ENCODE measurements at places on chromosomes 7 and 10. TPM values are rescaled to one million over a fixed set of nuclear protein-coding genes. Genes with fewer than 3 reads are reported as not detected.

DNA sequence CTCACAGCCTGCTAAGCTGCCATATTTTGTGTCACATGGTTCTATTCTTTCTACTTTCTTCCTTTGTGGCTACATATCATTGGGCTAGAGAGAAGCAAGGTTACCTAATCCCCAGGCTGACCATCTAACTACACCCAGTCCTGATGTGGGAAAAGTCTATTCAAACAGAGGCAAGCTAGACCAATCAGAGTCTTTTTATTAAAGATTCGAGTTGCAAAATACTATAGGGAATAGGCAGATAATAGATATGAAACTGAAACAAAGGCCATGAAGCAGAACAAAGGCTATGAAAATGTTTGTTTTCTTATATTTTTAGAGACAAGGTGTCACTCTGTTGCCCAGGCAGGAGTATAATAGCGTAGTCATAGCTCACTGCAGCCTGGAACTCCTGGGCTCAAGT lies 36.7 kb downstream of the MTERF1 start:
- no peak for DNase-seq

GRCh38 chr7:120583899-120584586 lies 273.9 kb downstream of the TSPAN12 start:
- no peak for DNase-seq

The ADAP1 gene
- polyA plus RNA-seq: 3.1 TPM

- no peak for DNase-seq
These were observed 11.2 kb downstream of the MUC17 start for GRCh38 chr7:101031082-101031481.

GRCh38 chr10:99279626-99280111 lies 44.0 kb upstream of the HPSE2 start:
- peak; percentile 20 for DNase-seq

- no peak for DNase-seq
These were observed 25.2 kb downstream of the LOXL4 start for GRCh38 chr10:98242823-98243222.

The NUDT13 gene
- 9.4 TPM for polyA plus RNA-seq

The TMUB1 gene
- polyA plus RNA-seq: 19.9 TPM

DNA sequence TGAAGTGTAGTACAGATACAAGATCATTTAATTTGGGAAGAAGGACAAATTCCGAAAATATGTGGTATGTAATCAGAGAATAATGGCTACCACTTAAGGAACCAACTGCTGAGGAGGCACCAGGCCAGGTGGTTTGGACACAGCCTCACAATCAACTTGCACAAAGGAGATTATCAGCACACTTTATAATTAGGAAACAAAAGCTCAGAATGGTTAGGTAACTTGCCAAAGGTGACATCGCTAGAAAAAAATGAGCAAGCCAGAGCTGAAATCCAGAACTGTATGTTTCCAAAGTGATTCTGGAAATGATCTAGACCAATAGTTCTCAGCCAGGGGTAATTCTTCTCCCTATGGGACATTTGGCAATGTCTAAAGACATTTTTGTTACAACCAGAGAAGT lies 36.6 kb downstream of the ERCC6 start:
- no peak for DNase-seq

The CLCN1 gene
- 0.11 TPM for polyA plus RNA-seq

DNA sequence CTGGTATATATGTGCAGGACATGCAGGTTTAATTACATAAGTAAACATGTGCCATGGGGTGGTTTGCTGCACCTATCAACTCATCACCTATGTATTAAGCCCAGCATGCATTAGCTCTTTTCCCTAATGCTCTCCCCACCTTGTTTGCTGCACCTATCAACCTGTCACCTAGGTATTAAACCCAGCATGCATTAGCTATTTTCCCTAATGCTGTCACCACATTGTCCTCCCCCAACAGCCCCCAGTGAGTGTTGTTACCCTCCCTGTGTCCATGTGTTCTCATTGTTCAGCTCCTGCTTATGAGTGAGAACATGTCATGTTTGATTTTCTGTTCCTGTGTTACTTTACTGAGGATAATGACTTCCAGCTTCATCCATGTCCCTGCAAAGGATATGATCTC lies 300.5 kb downstream of the ANKRD7 start:
- no peak for DNase-seq

DNA sequence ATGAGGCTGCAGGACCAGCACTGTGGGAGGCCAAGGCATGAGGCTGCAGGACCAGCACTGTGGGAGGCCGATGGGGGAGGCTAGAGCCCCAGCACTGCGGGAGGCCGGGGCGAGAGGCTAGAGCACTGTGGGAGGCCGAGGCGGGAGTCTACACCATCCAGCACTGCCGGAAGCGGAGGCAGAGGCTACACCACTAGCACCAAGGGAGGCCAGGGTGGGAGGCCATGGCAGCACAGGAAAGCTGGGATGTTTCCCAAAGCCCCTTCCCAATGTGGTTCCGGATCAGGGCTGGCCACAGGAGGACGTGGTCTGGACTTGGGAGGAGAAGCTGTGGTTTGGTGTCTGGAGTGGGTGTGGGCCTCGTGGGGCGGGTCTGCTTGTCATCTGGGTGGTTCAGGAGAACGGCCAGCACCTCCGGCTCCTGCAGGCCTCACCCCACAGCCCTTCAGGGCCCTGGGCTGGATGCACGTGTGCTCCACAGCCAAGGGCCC lies 43.6 kb downstream of the PDGFA start:
- DNase-seq: no peak

- DNase-seq: no peak
These were observed 102.4 kb downstream of the SMURF1 start for GRCh38 chr7:99041526-99041925.

The CXCL12 gene
- polyA plus RNA-seq: 730 TPM

GRCh38 chr10:63713191-63714144 lies 192.3 kb downstream of the REEP3 start:
- DNase-seq: peak; percentile 77

DNA sequence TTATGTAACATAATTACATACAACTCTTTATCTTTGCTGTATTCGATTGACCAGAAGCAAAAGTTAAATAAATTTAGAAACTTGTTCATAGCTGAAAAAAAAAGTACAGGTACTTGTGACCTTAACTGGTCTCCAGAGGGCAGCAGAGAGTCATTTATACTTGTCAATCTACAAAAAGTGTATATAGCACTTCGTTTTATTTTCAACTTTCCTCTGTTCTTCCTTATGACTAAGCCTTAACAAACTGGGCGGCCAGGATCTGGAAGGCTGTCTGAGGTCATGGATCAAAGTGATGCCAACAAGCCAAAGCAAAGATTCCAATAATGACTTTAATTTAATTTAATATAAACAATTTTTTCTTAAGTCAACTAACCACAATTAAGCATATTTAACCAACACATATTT lies 29.8 kb downstream of the C10orf67 start:
- peak; percentile 58 for DNase-seq

The LIPN gene
- polyA plus RNA-seq: not detected

DNA sequence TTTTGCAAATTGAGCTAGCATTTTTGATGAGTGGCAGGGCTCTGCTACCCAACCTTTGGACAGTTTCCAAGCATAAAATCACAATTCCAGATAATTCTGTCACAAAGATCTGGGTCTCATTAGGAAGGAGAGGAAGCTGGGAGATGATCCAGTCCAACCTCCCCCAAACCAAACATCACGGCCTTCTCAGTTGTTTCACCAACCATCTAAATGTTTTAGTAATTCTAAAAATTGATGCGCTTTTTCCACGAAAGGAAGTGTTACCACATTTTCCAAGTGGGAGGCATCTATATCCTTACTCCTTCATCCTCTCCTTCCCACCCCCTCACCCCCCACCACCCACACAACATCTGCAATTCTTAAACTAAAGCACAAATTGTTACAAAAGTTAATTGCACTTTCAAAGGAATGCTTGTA lies 108.3 kb downstream of the EGFR start:
- no peak for DNase-seq

GRCh38 chr7:132336797-132337196 lies 239.5 kb downstream of the PLXNA4 start:
- DNase-seq: no peak

The GLI3 gene
- 33.7 TPM for polyA plus RNA-seq

DNA sequence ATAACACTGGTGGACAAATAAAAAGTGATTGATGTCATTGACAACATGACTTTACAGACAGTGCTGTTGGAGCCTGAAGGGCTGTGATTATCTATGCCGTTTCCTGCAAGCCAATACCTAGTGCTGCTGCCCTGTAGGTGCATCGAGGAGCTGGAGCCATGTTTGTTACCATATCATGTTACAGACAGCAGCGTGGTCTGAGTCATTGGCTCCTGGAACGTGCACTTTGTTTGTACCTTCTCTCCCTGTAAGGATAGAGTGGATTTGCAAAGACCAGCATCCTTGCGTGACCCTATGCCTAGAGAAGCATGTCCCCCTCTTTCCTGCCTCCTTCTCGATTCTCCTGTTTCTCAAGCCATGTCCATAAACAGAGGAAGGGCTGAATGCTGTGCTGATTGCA lies 597.2 kb downstream of the TYW1 start:
- DNase-seq: no peak

The TAS2R3 gene
- 0.40 TPM for polyA plus RNA-seq

DNA sequence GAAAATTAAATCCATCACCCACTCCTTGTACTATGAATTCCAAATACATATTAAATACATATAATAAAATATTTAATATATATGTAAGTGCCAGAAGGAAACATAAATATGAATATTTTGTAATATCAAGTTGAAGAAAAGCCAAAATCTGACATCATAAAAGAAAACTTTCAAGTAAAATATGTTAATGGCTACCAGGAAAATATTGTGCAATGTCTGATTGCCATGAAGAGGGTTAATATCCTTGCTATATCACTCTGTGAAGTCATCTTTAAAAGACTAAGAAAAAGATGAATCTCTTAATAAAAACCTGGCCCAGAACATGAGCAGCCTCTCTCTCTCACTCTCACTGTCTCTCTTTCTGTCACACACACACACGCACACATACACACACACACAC lies 130.2 kb downstream of the EGFR start:
- DNase-seq: no peak

The SEC31B gene
- polyA plus RNA-seq: 13.3 TPM

DNA sequence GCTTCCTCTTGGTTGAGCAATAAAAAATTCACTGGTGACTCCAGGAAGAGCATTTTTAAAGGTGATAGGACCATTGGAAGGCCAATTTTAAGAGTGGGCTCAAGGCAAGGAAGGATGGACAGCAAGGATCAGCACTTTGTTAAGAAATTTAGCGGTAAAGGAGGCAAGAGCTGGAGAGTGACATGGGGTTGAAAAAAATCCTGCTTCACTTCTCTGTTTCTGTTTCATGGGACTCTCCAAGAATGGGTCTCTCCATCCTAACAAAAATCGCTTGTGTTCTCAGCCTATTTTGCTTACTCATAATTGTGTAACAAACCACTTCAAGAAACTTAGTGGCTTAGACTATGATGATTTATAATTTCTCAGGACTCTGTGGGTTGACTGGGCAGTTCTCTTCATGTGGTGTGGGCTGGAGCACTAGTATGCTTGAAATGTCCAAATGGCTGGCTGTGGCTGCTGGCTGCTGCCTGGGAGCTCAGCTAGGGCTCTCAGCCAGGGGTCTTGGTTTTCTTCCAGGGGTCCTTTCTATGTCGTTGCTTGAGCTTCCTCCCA lies 59.8 kb upstream of the ZNRF2 start:
- no peak for DNase-seq

DNA sequence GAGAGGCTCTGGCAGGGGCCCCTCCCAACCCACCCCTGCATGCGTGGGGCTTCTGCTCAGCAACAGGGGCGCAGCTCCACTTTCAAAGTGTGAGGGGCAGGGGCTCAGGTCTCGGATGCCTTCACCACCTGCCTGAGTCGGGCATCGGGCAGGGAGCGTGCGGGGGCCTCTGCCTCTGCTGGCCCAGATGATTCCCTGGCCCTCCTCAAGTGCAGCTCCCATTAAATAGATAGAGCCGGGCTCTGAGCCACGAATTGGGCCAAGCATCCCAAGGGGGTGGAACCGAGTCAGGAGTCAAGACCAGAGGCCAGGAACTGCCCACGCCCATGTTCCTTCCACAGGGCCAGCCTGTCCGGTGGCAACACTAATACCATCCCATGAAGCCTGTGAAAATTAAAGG lies 108.9 kb upstream of the FAM20C start:
- DNase-seq: no peak

The OPN4 gene
- polyA plus RNA-seq: not detected

The ANKRD61 gene
- 0.64 TPM for polyA plus RNA-seq

The PLAC9 gene
- 28.2 TPM for polyA plus RNA-seq

DNA sequence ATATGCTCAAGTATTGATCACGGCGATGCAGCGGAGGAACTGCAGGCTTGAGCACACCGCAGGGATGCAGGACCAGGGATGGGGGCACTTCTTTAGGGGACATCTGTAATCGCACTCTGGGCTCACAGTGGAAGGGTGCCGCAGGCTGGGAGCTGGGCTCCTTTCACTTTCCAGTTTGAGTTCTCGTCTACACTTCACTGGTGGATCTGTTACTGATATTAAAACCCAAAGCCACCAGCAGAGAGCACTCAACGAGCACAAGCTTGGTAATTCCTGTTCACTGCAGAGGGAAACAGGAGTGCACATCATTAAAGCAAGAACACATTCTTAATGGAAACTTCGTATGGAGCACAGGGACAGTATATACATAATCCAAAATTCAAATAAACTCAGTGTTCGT lies 91.3 kb downstream of the PARD3 start:
- no peak for DNase-seq

DNA sequence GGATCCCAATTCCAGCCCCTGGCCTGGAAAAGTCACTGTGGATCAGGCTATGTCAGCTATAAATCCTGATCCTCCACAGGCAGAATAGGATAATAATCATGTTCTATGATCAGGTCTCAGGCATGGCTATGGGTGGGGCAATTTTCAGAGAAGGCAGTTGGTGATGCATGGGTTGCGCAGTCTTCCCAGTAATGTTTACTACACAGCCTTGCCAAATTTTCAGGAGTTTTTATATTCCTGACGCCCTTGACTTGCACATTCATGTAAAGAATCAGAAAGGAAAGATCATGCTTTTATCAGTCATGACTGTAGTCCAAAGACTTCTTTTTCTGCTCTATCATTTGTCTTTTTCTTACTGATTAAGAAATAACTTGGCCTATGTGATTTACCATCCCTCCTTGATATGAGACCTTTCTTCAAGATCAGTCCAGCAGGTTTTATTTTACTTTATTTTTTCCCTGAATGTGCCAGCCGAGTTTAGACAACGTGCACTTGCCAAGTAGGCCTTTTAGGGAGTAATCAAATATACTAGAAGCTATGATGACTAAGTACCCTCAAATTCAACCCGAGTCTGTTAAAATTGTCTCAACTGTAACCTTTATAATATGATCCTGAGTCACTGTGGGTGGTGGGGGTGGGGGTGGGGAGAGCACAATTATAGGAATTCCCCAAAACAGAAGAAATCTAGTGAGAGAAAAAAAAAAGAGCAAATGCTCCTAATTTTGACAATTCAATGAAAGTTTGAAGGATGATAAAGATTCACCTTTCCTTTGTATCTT lies 31.9 kb downstream of the ARL4A start:
- no peak for DNase-seq

The CHST3 gene
- polyA plus RNA-seq: 15.9 TPM

DNA sequence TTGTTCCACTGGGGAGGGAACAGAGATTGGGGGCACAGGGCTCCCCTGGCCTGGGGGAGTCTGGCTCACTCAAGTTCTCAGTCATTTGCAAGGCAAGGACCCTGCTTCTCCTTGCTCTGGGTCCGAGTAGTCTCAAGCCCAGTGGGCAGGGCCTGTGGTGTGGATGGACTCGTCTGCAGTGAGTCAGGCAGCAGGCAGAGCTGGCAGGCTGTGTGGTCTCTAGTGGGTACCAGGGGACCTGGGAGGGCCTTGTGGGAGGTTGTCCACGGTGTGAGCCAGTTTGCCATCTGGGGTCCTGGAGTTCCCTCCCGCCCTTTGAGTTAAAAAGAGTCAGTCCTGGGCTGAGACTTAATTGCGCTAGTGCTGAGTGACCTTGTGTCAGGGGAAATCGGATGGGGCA lies 8.8 kb upstream of the SH2D4B start:
- no peak for DNase-seq

- DNase-seq: no peak
These were observed 298.1 kb upstream of the NEBL start for GRCh38 chr10:21195252-21195651.

The MCU gene
- 38.0 TPM for polyA plus RNA-seq
